ENCODE measurements at places on chromosomes 3 and 15.

- DNase-seq, result no peak
These were observed 752.3 kb downstream of the EPHA3 start for GRCh38 chr3:89859757-89860156.

- no peak for DNase-seq
These were observed 71.0 kb downstream of the CCK start for GRCh38 chr3:42194943-42195510.

DNA sequence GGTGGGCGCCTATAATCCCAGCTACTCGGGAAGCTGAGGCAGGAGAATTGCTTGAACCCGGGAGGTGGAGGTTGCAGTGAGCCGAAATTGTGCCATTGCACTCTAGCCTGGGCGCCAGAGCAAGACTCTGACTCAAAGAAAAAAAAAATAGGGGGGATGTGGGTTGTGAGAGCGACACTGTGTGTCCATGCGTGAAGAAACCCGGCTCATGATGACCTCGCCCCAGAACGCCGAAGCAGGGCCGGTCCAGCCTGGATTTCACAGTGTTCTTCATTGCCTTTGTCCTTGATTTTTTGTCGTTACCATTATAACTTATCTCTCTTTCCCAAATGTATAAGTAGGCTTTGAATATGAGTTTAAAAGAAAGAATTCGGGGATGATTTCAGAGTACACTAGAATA, 128.7 kb downstream of the PGPEP1L start:
- no peak for DNase-seq

DNA sequence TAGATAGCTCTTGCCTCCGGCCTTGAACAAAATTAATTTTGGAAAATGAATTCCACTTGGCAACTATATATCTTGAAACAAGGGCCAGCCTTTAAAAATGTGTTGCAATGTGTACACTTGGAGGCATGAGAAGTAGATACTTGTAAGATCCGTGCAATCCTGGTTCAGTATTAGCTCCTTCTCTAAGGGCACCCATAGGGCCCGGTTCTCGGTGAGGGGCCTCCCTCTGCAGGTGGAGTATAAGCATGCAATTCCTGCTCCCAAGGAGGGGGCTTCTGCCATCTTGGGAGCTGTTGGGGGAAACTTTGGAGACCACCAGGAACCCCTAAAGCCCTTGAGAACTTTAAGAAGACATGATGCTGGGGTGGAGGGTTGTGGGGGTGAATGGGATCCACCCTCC, 388.7 kb upstream of the RGMA start:
- no peak for DNase-seq

DNA sequence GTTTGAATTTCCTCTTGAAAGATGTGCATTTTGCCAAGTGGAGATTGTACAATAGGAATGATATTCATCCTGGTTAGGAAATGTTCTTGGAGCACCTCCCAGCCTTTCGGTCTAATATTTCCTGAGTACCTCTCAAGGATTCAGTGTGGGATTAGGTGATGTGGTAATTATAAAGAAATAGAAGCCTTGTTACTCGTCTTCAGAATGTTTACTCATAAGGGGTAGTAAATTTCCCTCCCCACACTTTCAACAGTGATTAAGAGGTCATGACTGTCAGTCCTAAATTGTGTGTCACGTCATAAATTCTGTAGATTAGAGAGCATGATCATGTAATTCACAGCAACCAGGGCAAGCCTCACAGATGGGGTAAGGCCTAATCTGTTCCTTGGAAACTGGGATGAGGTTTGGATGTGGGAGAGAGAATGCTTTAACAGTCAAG, 633.1 kb upstream of the TBL1XR1 start:
- DNase-seq, result no peak

GRCh38 chr15:83844742-83845141, 190.8 kb downstream of the ADAMTSL3 start:
- no peak for DNase-seq

DNA sequence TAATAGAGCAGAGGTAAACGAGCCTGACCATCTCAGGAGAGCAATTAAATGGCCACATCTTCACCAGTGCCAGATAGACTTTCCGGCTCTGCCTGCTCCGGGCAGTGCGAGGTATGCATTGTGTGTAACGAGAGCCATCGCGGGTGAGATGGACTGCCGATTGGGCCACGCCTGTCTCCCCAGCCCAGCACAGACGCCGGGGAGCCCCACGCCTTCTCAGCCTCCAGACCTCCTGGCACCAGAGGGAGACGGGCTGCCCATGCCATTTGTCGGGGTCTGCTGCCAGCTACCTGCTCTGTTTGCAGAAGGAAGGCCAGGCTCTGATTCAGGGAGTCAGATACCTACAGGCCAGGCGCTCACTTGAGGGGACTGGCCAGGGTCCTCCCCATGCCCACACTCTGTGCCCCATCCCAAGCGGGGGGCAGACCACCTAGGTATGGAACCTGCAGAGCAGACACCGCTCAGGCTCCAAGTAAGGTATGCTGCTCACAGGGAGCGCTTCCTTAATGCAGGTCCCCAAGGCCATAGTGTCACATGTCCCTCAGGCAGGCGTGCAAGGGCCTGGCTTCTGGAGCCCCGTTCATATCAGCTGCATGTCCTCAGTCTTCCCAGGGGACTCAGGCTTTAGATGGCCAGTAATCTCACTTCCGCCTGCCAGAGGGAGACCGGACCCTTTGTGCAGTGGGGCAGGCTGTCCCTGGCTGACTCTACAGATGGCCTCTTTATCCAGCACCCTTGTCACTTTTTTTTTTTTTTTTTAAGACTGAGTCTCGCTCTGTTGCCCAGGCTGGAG, 62.2 kb downstream of the DNAJB8 start:
- DNase-seq, result no peak

DNA sequence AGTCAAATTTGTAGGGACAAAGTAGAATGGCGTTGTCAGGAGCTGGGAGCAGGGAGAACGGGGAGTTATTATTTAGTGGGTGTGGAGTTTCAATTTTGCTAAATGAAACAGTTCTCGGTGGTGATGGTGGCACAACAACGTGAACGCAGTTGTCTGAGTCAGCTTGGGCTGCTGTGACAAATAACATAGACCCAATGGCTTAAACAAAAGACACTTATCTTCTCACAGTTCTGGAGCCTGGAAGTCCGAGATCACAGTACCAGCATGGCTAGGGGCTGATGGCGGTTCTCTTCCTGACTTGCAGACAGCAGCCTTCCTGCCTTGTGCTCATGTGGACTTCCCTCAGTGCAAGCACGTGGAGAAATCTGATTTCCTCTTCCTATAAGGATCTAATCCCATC, 90.2 kb downstream of the CHSY1 start:
- no peak for DNase-seq

DNA sequence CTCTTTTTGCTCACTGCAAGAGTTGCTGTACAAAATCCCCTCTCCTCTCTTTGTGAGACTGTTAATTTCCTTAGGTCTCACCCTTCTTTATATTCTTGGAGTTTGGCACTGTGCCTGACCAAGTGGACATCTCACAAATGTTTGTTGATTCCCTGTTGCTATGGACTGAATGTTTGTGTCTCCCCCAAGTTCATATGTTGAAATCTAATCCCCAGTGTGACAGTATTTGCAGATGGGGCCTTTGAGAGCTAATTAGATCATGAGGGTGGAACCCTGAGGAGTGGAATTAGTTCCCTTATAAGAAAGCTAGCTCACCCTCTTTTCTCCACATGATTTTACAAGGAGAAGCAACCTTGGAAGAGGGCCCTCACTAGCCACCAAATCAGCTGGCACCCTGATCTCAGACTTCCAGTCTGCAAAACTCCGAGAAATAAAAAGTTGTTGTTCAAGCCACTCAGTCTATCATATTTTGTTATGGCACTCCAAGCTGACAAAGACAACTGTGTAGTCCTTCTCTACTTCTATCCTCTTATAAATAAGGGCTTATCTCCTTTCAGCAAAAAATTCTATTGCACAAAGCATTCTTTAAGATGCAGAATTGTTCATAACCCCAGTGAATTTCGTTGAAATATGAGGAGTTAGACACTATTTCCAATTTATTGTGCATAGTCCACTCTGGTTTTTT, 65.5 kb upstream of the NPHP3 start:
- DNase-seq, result no peak

GRCh38 chr3:183278479-183279088, 25.5 kb downstream of the B3GNT5 start:
- DNase-seq, result no peak

DNA sequence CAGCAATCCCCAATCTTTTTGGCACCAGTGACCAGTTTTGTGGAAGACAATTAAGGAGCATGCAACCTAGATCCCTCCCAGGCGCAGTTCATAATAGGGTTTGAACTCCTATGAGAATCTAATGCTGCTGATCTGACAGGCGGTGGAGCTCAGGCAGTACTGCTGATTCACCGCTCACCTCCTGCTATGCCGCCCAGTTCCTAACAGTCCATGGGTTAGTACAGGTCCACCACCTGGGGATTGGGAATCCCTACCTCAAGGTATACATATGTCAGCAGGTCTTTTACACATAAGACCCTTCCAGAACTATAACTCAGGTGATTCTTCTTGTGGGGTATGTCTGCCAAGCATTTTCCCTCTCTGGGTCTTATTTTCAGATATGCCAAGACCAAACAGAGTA, 182.2 kb downstream of the OSBPL10 start:
- DNase-seq, result no peak

- no peak for DNase-seq
These were observed 24.2 kb downstream of the GRAMD2A start for GRCh38 chr15:72173401-72173800.

GRCh38 chr3:129575997-129576384, 30.5 kb downstream of the PLXND1 start:
- DNase-seq, result no peak

DNA sequence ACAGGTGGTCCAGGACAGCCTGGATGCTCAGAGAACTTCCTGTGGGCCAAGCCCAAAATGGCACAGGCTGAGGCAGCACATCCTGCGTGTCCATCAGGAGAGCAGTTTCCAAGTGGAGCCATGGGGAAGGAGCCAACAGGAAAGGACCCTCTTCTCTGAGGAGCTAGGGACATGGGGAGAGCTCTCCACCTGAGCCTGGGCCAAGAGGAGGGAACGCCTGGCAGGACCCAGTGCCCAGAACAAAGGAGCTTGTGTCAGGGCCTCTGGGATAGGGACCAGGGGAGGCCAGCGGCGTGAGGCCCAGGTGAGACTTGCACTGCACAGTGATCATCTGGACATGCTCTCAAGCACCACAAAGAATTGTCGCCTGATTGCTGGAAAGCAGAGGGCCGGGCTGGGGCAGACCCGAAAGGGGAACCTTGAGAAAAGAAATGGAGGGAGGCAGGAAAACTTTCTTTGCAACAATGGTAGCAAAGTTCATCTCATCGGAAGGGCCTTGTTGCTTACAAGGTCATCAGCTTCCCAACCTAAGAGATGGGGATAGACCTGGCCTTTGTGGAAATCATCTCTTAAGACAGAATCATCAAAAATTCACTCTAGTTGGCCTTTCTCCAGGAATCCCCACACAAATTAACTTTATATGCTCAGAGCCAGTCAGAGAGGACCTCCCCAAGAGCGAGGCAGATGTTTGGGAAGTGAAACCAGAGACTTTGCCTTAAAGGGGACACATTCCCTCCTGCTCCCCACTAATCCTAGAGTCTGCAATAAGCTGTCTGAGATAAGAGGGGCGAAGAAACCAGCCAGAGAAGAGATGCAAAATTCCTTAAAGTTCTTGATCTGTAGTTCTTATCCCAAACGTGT, 47.7 kb upstream of the HES1 start:
- no peak for DNase-seq

- no peak for DNase-seq
These were observed 39.9 kb downstream of the MESD start for GRCh38 chr15:80949756-80950155.

DNA sequence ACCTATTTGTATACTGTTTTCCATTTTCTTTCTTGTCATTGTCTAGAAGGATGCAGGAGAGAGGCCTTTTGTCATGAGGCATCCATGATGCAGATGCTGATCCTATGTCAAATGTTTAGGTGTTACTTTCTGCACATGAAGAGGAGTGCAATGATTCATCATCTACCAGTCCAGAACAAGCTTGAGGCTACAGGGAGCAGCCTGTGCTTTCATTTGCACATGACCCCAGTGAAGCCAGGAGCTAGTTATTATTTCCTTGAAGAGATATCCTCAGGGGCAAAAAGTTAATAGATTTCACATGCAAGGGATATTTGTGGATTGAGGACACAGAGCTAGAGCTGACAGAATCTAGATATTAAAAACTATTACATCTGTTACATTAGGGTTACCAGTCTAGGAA, 204.4 kb upstream of the TGFBR2 start:
- DNase-seq, result no peak

DNA sequence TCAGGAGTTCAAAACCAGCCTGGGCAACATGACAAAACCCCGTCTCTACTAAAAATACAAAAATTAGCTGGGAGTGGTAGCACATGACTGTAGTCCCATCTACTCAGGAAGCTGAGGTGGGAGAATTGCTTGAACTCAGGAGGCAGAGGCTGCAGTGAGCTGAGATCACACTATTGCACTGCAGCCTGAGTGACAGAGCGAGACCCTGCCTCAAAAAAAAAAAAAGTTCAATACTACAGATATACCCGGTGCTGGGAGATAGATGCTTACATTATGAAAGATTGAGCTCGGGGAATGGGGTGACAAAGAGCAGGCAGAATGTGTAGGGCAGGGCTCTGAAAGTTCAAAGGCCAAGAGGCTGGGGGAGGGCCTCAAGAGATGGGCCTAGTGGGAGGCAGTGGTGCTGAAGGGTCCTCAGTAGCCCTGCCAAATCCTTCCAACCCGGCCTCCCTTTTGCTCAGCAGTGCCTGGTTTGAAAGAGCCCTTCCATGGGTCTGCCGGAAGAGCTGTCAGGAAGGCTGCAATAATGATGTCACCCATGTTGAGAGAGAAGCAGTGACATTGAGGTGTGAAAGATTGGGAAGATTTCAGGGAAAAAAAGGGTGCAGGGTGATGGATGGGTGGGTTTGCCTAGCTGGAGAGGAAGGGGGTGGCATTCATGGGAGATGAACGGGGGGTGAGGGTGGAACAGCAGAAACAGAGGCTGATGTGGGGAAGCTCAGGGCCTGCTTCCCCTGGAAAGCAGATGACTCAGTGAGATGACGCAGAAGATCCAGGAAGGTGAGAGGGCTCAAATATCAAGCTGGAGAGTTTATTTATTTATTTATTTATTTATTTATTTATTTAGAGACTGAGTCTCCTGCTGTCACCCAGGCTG, 20.0 kb upstream of the IREB2 start:
- no peak for DNase-seq

DNA sequence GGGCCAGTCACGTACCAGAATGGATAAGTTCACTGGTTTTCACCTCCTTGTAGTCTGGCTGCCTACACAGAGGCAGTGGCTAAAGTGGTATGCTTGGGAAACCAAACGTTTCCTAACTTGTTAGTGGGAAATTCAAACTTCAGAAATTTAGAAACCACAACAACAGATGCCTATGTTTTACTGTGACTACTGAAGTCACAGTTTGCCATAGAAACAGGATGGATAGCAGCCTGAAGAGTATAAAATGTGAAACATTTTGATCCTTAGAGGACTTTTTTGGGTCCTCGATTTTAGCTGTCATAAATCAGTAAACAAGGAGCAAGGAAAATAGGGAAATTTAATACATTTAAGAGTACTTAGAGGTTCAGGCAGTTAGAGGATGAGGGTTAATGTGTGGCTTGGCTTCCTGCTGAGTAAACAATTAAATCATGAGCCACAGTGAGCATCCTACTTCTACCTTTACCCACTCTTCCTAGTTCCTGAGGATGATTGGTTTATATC, 48.6 kb downstream of the CMSS1 start:
- no peak for DNase-seq

GRCh38 chr3:72692990-72693389, 155.3 kb downstream of the SHQ1 start:
- no peak for DNase-seq
